ENCODE measurements at places on chromosomes 3 and 15.

- no peak for DNase-seq
These were observed 1.4 kb upstream of the COL8A1 start for GRCh38 chr3:99637016-99637367.

DNA sequence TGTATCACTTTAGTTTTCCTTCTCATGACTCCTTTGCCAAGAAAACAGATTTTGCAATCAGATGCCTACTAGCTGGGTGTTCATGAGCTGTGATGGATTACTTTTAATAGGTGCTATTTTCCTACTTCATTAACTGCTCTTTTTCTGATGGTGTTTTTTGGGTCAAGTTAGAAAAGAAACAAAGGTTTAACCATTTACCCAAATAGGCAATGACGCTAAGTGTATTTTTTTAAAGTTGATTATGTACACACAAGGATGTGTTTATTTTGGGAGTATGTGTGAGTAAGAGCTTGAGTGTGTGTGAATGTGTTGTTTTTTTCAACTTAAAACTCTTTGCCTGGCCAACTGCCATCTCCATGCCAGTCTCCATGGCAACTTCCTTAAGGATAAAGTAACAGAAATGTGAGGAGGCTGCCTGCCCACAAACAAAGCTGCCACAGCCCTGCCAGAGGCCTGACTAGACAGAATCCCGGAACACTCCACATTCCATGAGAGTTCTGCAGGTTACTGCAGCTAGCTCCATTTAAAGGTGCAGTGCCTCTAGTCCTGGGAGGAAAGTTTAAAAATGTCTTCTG, 215.6 kb upstream of the RBMS3 start:
- DNase-seq = peak; percentile 96

DNA sequence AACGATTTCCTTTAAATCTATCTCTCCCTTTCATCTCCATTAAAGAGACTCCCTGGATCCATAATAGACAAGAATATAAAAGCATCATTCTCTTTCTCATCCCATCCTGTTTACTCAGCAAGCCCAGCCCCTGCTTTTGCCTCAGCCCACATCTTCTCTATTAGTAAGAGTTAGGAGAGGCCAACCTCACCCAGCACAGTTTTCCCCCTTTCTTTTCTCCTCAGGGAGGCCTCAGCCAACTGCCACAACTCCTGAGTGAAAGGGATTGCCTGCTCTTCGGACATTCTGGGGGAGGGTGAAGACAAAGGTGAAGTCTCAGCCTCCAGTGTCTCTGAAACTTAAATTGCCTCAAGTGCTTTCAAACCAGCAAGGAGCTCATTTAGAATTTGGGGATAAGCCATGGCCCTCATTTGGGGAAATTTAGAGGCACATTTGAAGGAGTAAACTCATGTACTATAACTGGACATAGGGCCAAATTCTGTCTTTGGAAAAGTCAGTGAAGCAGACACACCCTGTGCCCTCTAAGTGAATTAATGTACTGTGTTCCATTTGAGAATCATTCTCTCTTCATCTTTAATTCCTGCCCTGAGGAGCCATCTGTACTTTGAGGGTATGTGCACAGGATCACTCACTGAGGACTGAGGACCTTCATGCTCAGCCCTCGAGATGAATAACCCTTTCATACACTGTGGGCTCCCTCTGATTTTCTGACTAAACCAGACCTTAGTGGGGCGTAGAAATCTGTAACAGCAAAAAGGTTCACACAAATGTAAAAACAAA, 82.5 kb downstream of the SOX2 start:
- no peak for DNase-seq

DNA sequence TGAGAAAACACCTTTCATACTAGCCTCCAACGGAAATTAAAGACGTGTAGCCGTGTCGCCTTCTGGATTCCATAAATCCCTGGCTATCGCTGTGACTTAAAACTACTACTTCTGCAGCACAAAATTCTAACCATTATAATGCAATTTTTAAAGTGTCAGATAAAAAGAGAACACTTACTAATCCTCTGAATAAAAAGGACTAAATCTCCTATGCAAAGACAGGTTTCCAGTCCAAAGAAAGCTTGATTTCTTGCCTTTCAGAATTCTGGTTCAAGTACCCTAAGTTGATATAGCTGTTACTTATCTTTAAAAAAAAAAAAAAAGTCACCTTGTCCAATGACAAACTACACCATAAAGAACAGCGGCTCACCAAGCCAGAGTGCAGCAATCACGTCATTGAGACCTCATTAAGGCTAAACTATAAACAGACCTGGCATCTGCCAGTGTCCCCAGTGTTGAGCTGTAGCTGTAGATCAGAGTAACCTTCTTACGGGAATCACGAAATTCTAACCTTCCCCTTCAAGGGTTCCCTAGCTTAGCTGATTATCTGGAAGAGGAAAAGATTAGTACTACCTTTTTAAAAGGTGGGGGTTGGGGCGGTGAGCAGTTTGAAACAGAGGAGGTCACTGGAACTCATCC, 2.2 kb downstream of the ABCC5 start:
- no peak for DNase-seq

GRCh38 chr3:24857945-24858344, 363.3 kb upstream of the THRB start:
- DNase-seq = no peak

DNA sequence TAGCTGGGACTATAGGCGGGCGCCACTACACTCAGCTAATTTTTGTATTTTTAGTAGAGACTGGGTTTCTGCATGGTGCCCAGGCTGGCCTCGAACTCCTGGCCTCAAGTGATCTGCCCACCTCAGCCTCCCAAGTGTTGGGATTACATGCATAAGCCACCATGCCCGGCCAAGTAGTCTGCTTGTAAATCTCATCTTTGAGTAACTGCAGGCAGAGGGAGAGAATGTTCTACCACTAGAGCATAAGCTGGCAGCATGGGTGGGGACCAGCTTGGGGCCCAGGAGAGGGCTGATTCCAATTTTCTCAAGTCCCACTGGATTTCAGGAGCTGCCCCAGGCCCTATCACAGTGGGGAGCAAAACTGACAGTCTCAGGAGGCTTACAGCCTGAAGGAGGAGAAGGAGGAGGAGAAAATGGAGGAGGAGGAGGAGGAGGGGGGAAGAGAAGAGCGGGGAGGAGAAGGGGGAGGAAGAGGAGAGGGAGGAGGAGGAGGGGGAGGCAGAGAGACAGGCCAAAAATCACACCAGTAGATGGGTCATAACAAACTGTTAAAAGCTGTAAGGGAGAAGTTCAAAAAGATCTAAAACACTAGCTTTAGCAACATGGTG, 229.1 kb upstream of the IGF1R start:
- no peak for DNase-seq
